Activated CD8-positive, alpha-beta memory T cell treated with anti-CD3 and anti-CD28 coated beads for 4 hours (primary cell): ENCODE measurements at places on chromosomes 3 and 15.

GRCh38 chr15:83158393-83158792 is 49.2 kb downstream of the HDGFL3 start:
- DNase-seq: no peak

DNA sequence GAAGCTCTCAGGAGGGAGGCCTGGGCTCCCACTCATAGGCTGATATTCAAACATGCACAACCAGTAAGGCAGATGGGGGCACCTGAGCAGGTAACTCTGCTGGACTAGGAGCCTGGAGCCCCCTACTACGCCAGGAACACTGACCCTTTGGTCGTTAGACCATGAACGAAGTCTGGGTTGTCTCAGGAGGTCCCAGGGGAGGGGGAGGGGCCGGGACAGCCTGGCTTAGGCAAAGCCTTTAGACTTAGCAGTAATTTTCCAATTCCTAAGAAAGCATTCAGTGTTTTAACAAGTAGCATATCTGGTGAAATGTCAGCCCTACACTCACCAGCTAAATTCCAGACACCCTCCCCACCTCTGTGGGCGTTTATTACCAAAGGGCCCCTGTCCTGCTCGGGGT is 67.4 kb upstream of the ST8SIA2 start:
- no peak for DNase-seq

DNA sequence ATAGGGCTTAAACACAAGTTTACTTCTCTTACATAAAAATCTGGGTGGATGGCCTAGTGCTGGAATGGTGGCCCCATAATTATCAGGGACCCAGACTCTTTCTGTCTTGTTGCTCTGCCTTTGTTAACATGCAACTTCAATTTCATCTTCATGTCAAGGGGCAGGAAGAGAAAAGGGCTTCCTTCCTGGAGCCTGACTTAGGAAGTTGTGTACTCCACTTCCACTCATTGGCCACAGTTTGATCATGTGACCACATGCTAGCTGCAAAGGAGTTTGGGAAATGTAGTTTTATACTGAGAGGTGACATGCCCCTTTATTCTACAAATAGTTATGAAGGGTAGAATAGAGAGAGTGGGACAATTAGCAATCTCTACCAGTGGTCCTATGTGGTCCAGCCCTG is 39.3 kb downstream of the RHCG start:
- DNase-seq: no peak

GRCh38 chr15:95175914-95176658 is 944.7 kb downstream of the MCTP2 start:
- DNase-seq: no peak

DNA sequence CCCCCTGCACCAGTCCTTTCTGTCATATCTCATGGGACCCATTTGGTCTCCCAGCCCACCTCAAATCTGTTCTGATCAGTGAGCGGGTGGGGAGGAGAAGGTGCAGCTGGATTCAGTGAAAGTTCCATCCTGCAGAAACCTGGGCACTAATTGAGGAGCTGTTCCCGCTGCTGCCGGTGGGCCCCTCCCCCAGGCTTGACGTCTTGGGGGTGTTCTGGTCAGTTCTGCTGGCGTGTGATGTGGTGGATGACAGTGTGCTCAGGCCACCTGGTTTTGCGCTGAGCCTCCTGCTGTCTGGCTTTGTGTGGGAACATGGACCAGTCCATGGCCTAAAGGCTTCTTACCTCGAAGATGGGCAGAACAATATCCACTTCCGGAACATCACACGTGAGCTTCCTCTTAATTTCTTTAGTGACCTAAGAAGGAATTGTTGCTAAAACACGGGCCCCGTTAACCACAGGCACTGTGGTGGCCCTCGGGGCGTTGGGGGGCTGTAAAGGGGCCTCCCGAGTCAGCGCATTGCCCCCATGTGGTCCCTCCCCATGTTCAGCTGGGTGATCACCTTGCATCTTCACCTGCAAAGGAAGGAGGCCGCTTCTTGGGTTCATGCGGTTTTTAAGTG is 59.7 kb downstream of the RGMA start:
- no peak for DNase-seq

- DNase-seq: no peak
Measured at GRCh38 chr3:173886-174285, 22.7 kb upstream of the CHL1 start.

- no peak for DNase-seq
Measured at GRCh38 chr3:55780913-55781312, 293.8 kb upstream of the WNT5A start.

DNA sequence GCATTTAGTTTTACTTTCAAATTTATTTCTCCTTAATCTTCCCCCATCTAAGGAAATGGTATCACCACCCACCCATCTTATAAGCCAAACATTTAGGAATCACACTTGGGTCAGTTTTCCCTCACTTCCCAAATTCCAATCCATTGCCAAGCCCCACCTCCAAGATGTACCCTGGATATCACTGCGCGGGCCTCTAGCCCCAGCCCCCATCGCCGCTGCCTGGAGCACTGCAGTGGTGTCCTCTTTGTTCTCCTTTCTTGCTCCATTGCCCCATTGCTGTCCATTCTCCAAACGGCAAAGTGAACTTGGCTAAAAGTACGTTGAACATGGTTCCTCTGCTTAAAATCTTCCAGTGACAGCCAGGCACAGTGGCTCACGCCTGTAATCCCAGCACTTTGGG is 267.8 kb downstream of the SHOX2 start:
- no peak for DNase-seq

- DNase-seq: peak; percentile 22
Measured at GRCh38 chr3:189355481-189356201, 183.9 kb downstream of the TPRG1 start.

DNA sequence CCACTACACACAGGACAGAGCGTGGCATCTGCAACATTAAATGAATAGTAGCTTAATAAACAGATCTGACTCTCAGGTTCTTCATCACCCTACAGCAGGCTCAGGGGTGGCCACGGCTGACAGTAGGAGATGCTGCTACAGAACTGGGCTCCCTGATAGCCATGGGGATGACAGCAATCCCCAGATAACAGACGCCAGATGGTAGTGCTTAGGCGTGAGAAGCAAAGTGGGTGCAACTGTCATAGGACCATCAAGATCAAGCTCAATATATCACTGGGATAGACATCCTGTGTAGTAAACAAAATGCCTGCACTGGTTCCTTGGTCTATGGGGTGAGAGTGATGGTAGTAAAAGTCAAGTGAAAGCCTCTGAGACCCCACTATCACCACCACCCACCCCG is 2.6 kb upstream of the TPRA1 start:
- no peak for DNase-seq

DNA sequence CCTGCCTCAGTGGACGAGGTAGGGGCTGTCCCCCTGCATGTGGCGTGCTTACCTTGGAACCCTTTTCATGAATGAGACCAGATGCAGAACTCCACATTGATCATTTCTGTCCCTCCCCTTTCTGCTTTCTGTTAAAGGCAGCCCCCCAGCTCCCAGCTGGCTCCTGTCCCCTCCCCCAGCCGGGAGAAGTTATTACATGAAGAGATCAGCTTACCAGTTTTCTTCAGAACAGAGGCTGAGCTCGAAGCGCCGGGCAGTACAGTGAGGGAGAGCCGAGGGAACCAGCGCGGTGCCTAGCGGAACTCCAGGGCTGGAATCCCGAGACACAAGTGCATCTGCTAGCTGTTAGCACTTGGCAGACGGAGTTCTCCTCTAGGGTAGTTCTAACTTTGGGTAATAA is 263.3 kb upstream of the NR2E3 start:
- no peak for DNase-seq

DNA sequence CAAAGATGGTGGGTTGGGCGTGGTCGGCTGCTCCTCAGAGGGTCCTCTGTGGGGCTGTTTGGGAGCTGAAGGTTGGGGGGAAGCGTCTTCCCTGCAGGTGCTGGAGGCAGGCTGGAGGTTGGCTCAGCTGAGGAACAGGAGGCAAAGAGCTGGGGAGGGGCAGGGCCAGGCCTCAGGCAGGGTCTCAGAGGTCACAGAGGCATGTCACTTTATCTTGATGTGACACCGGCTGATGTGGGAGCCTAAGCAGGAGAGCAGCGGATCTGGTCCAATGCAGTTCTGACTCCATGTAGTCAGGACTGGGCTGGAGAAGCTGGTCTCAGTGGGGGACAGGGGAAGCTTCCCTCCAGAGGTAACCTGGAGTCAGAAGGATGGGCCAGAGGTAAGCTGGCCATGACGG is 7.7 kb upstream of the GNAT1 start:
- DNase-seq: no peak

- no peak for DNase-seq
Measured at GRCh38 chr3:124360563-124360962, 368.6 kb upstream of the ROPN1 start.

DNA sequence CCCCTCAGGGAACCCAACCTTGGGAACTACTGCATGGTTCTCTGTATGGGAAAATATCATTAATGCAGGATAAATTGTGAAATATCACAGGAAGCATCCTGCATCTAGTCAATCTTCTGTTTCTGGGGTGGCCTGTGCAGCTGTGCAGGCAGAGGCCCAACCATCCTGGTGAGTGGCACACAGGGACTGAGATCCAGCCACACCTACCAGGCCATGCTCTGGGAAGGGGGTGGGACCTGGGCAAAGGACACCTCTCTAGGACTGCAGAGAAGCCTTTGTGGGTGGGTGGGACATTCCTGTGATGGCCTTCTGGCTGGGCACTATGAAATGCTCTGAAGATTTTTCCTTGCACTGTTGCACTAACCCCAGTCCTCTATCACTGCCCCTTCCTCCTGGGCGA is 26.8 kb downstream of the CCRL2 start:
- no peak for DNase-seq

DNA sequence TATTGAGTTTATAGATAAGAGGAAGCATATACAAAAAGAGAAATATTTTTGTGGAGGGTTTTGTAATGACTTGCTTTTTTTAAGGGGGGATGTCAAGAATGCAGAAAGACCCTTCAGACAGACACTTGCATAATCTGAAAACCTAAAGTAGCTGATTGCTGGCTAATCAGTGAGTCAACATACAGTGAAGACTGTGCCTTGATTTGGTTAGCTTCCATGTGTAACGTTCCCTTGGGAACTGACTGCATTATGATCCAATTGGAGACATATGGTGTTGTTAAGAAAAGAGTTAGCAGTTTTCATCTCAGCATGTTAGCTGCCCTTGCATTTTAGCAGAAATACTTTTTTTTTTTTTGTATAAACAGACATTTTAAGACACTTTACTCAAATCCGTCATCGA is 483.2 kb downstream of the RBMS3 start:
- no peak for DNase-seq

DNA sequence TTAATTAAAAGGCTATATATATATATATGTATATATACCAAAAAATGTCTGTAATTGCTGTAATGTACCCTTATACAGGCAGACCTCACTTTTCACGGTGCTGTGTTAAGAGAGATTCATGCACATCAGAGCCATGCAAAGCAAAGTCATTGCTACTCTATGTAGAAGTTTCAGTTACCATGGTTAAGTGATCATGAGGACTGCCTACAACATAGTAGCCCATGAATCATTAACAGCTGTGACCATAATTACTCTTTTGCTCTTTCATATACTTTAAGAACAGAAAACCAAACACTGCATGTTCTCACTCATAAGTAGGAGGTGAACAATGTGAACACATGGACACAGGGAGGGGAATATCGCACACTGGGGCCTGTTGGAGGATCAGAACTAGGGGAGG is 225.3 kb upstream of the EPHA3 start:
- DNase-seq: no peak
